ENCODE measurements at places on chromosomes 3 and 15.
A peak's percentile ranks its signal among the peaks of the same experiment; 100 is the strongest.

- DNase-seq = no peak
These were observed 280.2 kb upstream of the STT3B start for GRCh38 chr3:31252216-31253185.

DNA sequence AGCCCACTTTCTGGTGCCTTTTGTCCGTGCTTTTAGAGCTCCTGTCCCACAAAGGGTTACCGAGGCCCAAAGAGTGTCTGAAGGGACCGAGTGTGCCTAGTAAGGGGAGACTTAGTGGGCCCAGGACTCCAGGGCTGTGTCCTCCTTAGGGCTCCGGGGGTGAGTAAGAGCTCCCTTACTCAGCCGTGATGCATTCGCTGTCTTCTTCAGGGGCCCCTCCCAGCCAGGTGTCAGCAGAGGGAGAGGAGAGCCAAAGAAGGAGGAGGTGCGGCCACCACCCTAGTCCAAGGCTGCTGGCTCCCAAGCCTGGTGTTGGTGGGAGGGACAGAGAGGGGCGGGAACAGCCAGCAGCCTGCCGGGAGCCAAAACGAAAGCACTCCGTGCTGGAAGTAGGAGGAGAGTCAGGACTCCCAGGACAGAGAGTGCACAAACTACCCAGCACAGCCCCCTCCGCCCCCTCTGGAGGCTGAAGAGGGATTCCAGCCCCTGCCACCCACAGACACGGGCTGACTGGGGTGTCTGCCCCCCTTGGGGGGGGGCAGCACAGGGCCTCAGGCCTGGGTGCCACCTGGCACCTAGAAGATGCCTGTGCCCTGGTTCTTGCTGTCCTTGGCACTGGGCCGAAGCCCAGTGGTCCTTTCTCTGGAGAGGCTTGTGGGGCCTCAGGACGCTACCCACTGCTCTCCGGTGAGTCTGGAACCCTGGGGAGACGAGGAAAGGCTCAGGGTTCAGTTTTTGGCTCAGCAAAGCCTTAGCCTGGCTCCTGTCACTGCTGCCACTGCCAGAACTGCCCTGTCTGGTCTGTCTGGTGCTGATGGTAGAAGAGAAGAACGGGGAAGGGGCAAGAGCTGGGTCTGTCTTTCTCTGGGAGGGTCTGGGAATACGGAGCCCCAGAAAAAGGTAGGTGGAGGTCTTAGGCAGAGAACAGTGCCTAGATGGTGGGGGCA, at the start of gene IL17RC:
Gene IL17RC, plus strand, starts transcription at position 365 of the 947 bp plus-strand sequence. Its CDS starts 218 bp downstream, at position 583.
- DNase-seq = peak; percentile 90

DNA sequence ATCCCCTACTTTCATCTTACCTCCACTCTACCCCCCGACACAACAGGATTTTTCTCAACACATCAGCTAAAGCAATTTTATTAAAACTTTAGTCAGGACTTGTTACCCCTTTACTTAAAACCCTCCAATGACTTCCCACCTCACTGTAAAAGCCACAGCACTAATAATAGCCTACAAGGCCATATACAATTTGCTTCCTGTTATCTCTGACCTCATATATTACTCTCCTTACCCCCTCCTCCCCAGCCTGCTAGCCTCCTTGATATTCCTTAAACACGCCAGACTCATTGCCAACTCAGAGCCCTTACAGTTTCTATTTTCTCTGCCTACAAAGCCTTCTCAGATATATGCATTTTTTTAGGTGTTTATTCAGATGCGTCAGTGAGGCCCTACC, 54.4 kb downstream of the DCUN1D1 start:
- no peak for DNase-seq

GRCh38 chr3:42164656-42165055, 73.5 kb downstream of the TRAK1 start:
- DNase-seq = no peak

DNA sequence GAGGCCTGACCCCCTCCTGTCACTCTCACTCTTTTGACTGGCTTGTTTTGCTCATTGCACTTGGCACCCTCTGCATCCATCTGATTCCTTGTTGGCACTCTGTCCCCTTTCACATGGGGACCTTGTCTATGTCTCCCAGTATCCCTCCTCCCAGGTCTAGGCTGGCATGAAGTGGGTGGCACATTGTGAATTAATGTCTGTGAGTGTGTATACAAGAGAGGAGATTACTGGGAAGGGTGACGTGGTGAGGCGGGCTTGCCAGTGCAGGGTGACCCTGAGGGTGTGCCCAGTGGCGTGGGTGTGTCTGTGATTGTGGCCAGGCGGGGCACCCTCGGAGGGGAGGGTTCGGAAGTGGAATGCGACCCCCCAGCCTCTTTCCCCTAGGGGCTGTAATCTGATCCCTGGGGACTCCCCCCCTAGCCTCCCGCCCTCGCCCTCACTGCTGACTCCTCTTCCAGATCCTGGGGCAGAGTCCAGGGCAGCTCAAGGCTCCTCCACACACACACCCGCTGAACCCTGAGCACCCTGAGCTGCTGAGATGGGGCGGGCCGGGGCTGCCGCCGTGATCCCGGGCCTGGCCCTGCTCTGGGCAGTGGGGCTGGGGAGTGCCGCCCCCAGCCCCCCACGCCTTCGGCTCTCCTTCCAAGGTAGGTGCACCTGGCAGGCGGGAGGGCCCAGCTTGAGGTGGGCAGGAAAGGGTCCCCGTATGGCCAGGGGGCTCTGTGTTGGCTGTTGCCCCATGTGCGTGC, at the start of gene SEMA3B:
Gene SEMA3B, plus strand, starts transcription at position 445 of the 749 bp plus-strand sequence. Its CDS starts 94 bp downstream, at position 539.
- peak; percentile 88 for DNase-seq

- DNase-seq = peak; percentile 93
These were observed 20.4 kb upstream of the PLXND1 start for GRCh38 chr3:129626744-129627349.

Data from M059J (cell line).